ENCODE measurements at places on chromosomes 6 and 20. TPM values are rescaled to one million over a fixed set of nuclear protein-coding genes. Genes with fewer than 3 reads are reported as not detected.

Gene RUNX2
- 0.49 TPM for total RNA-seq

Gene MICB
- total RNA-seq = 0.75 TPM

Gene HLA-DMB
- total RNA-seq = 5.6 TPM

Gene MYCT1
- total RNA-seq = 18.3 TPM

Gene RTN4IP1
- total RNA-seq = 6.6 TPM

Gene OTOR
- 0.35 TPM for total RNA-seq

Gene CST1
- total RNA-seq = not detected

Gene TREM1
- 0.35 TPM for total RNA-seq
